Inflammatory macrophage treated with lipopolysaccharide for 4 hours (primary cell): ENCODE measurements at places on chromosomes 1 and 21.
A peak's percentile ranks its signal among the peaks of the same experiment; 100 is the strongest.

DNA sequence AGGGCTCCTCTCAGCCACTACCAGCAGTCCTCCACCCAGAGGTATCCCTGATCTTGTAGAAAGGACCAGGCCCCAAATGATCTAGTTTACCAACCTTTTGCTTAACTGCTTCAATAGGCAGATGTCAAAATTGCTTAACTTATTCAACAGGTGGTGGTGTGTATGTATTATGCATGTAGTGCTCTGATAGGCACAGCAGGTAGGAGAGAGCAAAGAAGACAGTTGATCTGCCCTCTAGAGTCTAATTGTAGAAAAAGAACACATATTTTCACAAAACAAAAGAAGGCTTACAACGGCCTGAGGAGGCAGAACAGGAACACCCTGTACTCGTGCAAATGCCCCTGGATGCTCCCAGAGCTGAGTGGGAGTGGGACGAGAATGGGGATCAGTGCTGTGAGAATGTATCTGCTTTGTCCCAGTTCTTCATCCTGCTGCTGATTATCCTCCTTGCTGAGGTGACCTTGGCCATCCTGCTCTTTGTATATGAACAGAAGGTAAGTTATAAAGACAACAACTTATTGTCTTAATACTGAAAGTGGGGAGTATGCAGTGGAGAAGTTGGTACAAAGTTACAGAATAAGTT, 21.1 kb downstream of the CD53 start:
- no peak for DNase-seq

GRCh38 chr1:35448344-35448801, 108.8 kb downstream of the KIAA0319L start:
- peak; percentile 9 for DNase-seq

- DNase-seq, result peak; percentile 48
Observed at GRCh38 chr1:9494936-9495758, 44.1 kb upstream of the SLC25A33 start.

GRCh38 chr1:70072231-70072751, 133.1 kb downstream of the LRRC40 start:
- no peak for DNase-seq
